Mesothelial cell of epicardium (in vitro differentiated cells): ENCODE measurements at places on chromosomes 12 and 14. TPM values are rescaled to one million over a fixed set of nuclear protein-coding genes. Genes with fewer than 3 reads are reported as not detected.

The VEZT gene
- total RNA-seq = 107 to 110 TPM (median 107 TPM) in 3 replicates

The KLRF2 gene
- not detected in 3 replicates for total RNA-seq

GRCh38 chr14:54058505-54058904 lies 101.9 kb upstream of the BMP4 start:
- H3K4me1 ChIP-seq = peaks cover 5% of the 10 kb centered on the region
- no peak overlapping the region for H3K27ac ChIP-seq
- no peak for DNase-seq
- no peak overlapping the region for H3K4me3 ChIP-seq
- H3K36me3 ChIP-seq = no peaks in the 10 kb centered on the region
- no peaks in the 10 kb centered on the region for H3K27me3 ChIP-seq

GRCh38 chr12:127640181-127640886 lies 626.6 kb upstream of the TMEM132C start:
- H3K4me3 ChIP-seq = no peak overlapping the region
- no peak overlapping the region for H3K27ac ChIP-seq
- H3K36me3 ChIP-seq = no peaks in the 10 kb centered on the region
- peaks cover 5% of the 10 kb centered on the region for H3K4me1 ChIP-seq
- no peaks in the 10 kb centered on the region for H3K27me3 ChIP-seq
- no peak for DNase-seq

- no peak overlapping the region for H3K4me3 ChIP-seq
- H3K27me3 ChIP-seq = no peaks in the 10 kb centered on the region
- no peak overlapping the region for H3K27ac ChIP-seq
- peaks cover 3% of the 10 kb centered on the region for H3K4me1 ChIP-seq
Observed at GRCh38 chr14:92492258-92492657, 21.3 kb upstream of the RIN3 start.

DNA sequence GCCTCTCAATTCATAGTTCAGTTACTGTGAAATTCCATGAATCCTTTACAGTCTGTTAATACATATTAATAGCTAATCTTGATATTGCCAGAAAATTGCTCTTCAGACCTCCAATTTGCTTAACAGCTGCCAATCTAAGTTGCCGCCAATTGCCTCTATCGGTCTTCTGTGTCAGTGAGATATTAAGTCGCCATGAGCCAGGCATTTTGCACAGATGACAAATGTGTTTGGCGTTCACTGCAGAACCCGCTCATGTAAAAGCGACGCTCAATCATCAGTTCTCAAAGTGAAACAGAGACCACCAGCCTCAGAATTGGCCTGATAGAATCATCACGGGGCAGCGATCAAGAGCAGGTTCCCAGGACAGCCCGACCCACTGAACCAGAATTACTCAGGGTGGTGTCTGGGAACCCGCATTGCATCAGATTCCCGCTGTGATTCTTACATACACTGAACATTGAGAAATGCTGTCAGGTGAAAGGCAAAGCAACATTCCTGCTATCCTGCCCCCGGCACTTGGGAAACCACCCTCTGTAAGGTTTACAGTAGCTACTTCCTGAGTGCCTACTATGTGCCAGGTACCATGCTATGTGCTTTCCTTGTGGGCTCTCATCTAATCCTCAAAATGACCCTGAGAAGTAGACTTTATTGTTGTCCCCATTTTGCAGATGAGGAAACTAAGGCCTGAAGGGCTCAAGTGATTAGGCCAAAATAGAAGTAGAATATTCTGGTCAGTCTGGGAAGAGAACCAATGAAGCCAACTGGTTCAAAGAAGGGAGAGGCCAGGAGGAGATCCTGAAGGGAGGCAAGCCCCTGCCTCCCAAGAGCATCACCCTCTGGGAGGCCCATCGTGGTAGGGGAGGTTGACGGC lies 216.4 kb downstream of the SLC41A2 start:
- H3K36me3 ChIP-seq = no peaks in the 10 kb centered on the region
- no peak for DNase-seq
- H3K4me3 ChIP-seq = no peak overlapping the region
- peaks cover 10% of the 10 kb centered on the region for H3K4me1 ChIP-seq
- no peak overlapping the region for H3K27ac ChIP-seq
- H3K27me3 ChIP-seq = no peaks in the 10 kb centered on the region

DNA sequence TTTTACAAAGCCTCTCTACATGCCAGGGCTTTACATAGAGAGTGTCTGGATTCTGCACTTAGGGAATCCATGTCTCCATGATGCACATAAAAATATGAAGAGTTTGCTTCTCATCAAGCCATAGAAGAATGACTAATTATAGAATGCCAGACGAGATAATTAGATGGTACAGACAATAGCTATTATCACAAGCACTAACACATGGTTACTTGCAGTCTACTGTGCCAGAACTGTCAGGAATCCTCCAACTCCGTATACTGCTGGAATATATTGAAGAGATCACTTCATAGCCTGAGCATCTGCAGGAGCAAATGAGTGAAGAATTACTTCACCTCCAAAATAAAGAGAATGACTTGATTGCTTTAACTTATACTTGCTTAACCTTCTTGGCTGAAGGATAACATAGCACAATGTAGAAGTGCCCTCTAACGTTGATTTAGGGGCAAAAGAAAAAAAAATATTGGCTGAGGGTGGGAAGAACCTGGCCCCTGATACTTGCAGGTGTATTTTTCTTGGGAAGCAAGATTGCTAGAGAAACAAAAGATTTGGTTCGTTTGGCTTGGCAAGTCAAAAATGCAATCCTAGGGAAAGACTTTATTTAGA lies 272.8 kb upstream of the FAR2 start:
- no peaks in the 10 kb centered on the region for H3K27me3 ChIP-seq
- H3K4me1 ChIP-seq = peaks cover 2% of the 10 kb centered on the region
- no peak for DNase-seq

DNA sequence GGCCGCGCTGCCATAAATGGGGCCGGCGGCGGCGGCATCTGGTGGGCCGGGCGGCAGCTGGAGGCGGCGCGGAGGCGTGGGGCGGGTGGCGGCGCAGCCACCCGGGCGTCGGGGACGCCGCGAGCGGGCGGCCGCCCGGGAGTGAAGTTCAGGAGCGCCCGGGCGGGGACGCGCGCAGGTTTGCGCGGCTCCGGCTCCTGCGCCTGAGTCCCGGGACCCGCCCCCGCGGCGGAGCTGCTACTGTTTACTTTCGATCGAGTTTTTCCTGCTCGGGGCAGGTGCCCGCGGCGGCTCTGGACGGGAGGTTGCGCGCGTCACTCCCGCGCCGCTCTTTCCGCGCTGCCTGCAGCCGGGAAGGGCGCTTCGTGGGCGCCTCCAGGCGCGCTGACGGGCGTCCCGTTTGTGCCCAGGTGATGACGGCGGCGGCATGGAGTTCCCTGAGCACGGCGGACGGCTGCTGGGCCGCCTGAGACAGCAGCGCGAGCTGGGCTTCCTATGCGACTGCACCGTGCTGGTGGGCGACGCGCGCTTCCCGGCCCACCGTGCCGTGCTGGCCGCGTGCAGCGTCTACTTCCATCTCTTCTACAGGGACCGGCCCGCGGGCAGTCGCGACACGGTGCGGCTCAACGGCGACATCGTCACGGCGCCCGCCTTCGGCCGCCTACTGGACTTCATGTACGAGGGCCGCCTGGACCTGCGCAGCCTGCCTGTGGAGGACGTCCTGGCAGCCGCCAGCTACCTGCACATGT lies at the start of gene ZBTB42:
TSS of gene ZBTB42 (plus strand) at position 331 of the 749 bp plus-strand sequence. CDS start at position 428, 97 bp downstream.
- peaks cover 12% of the 10 kb centered on the region for H3K27me3 ChIP-seq
- H3K4me3 ChIP-seq = peak within 1 kb of the TSS; percentile 76
- H3K27ac ChIP-seq = peak within 1 kb of the TSS; percentile 95
- peak; percentile 75 for DNase-seq
- H3K36me3 ChIP-seq = no peaks in the 10 kb centered on the region

DNA sequence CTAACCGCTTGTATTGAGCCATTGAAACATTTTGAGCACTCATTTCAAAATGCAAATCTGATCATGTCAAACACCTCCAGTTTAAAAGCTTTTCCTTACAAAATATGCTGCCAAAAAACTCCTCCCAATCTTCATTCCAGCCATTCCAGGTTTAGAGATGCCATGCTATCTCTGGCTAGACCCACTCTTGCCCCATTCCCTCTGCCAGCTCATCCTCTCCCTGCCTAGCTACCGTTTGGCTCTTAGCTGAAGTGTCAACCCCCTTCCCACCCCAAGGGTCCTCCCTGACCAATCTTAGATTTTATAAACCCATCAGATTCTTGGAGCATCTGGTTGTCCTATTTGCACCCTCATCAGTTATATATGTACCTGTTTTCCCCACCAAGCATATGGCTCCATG lies 75.0 kb downstream of the SCAF11 start:
- peaks cover 15% of the 10 kb centered on the region for H3K36me3 ChIP-seq
- peaks cover 16% of the 10 kb centered on the region for H3K4me1 ChIP-seq
- H3K4me3 ChIP-seq = no peak overlapping the region
- no peak overlapping the region for H3K27ac ChIP-seq
- DNase-seq = no peak

GRCh38 chr12:49133014-49133413 lies 1.8 kb upstream of the TUBA1B start:
- H3K27ac ChIP-seq = peak overlapping the region; percentile 90
- peak overlapping the region; percentile 73 for H3K4me3 ChIP-seq
- no peak for DNase-seq
- peaks cover 39% of the 10 kb centered on the region for H3K4me1 ChIP-seq
- H3K27me3 ChIP-seq = no peaks in the 10 kb centered on the region

GRCh38 chr12:32777159-32777558 lies 21.5 kb upstream of the YARS2 start:
- no peak overlapping the region for H3K4me3 ChIP-seq
- H3K36me3 ChIP-seq = no peaks in the 10 kb centered on the region
- no peak overlapping the region for H3K27ac ChIP-seq
- DNase-seq = no peak

DNA sequence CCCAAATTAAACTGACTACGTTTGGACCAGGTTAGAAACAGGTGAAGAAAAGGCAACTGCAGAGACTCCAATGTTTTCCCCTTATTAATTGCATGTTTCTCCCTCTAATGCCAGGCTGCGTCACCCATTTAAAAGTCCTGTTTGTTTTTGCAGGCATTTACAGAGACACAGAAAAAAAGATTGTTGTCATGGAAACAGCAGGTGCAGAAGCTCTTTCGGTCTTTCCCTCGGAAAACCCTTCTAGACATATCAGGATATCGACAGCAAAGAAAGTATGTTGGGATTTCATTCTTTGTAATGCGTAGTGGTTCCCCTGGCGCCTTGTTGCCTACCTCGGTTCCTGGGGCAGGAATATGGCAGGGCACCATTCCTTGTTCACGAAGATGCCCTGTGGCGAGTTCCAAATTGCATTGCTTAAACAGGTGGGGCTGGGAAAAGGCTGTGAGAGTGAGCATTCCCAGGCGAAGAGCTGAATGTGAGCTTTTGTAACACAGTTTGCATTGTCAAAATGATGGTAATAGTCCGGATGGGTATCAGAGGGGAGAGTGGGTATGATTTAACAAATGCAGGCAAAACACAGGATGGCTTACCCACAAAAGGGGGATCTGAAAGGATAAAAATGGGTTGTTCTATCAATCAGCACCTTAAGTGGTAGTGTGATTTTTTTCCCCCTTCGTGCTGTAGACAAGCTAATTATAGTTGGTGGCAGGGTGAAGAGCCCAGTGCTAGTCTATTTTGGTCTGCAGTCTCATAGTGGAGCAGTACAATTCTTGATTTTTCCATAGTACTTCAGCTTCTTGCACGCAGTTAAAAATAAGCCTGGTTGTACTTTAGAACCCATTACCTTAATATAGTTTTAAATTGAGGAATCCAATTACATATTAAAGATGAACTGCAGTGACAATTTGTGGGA lies 132.4 kb downstream of the GCH1 start:
- H3K4me1 ChIP-seq = peaks cover 15% of the 10 kb centered on the region
- H3K36me3 ChIP-seq = peaks cover 6% of the 10 kb centered on the region
- H3K27ac ChIP-seq = no peak overlapping the region
- H3K27me3 ChIP-seq = no peaks in the 10 kb centered on the region
- H3K4me3 ChIP-seq = no peak overlapping the region

DNA sequence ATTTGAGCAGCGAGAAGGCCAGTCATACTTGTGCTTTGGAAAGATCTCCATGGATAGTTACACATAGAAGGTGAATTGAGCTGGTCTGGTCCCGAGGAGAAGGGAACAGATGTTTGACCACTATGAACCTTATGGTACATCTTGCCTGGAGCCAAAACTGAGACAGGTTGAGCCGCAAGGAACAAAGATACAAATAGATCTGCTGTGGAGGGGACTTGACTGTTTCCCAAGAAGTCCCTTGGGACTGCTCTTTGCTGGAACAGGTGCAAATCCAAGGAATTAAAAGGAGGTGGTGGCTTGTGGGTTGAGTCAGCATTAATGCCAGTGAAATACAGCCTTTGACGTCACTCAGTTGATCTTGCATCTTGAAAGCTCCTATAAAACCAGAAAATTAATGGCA lies 68.8 kb upstream of the PRIMA1 start:
- no peaks in the 10 kb centered on the region for H3K36me3 ChIP-seq
- no peak overlapping the region for H3K4me3 ChIP-seq
- H3K27me3 ChIP-seq = peaks cover 53% of the 10 kb centered on the region
- DNase-seq = no peak

DNA sequence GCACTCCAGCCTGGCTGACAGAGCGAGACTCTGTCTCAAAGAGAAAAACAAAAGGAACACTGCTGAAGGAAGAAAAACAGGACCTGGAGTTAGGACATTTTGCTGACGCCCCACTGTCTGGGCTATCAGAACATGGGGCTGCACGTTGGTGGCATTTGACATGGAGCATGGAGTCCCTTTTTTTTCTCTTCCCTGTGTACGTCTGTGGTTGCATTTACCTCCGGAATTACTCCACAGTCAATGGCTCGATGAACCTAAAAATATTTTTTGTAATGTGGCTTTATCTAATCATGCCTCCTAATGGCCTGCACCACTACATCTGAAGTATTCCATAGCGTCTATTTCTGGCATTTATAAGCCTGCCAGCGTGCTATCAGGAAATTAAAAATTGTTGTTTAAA lies 30.7 kb downstream of the TESC start:
- H3K4me3 ChIP-seq = no peak overlapping the region
- peaks cover 2% of the 10 kb centered on the region for H3K27me3 ChIP-seq
- peaks cover 2% of the 10 kb centered on the region for H3K4me1 ChIP-seq
- DNase-seq = no peak
- H3K27ac ChIP-seq = no peak overlapping the region

DNA sequence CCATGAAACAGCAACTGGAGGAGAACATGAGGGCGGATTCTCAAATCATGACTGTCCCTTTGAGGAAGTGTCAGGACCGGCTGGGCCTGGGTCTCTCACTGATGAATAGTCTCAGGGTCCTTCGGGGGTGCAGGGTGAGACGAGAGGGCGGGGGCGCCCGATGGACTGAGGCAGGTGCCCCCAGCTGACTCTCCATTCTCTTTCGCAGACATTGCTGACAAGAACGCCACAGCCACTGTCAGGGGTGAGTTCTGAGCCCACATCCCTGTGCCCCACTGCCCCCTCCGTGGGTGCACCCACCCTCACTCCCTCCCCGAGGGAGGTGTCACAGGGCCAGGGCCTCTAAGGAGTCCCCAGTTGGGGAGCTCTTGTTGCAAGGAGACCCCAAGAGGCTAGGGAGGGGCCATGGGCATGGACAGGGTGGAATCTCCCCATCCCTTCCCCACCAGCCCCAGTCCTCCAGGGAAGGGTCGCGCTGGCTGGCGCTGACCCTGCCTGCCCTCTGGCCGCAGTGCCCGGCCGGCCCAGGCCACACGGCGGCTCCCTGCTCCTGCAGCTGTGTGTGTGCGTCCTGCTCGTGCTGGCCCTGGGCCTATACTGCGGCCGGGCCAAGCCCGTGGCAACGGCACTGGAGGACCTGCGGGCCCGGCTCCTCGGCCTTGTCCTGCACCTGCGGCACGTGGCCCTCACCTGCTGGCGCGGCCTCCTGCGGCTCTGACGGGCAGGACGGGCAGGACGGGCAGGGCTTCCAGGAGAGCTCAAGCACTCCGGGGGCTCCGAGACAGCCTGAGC lies 8.7 kb downstream of the C14orf180 start:
- peaks cover 23% of the 10 kb centered on the region for H3K4me1 ChIP-seq
- DNase-seq = no peak
- no peak overlapping the region for H3K27ac ChIP-seq
- H3K36me3 ChIP-seq = no peaks in the 10 kb centered on the region
